ENCODE measurements at places on chromosomes 16 and 17.

- DNase-seq = no peak
These were observed 14.0 kb downstream of the RPGRIP1L start for GRCh38 chr16:53689636-53690035.

DNA sequence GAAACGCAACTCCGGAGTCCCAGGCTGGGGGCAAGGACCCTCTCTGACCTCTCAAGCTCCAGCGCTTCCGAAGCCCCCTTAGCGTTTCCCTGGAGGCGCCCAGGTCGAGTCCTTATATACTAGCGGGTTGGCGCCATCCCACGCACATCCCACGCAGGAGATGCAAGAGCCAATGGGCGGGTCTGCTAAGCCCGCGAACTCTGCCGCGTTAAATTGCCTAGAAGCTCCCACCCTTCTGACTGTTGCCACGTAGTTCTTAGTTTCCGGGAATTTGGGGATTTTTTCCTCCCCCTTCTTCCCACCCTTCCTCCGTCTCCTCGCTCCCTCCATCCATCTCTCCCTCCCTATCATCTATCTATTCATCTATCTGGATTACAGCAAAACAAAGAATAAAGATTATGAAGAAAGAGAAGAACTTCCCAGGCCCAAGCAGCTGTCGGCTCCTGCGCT, at the start of gene SLFN11:
SLFN11 (minus strand) TSS at position 88 of the 450 bp plus-strand sequence. CDS start 9,814 bp downstream, outside the sequence.
- peak; percentile 94 for DNase-seq

- DNase-seq = no peak
These were observed 2.5 kb upstream of the ARL6IP1 start for GRCh38 chr16:18803569-18804462.

- no peak for DNase-seq
These were observed 19.2 kb downstream of the SLC16A3 start for GRCh38 chr17:82247856-82248671.

DNA sequence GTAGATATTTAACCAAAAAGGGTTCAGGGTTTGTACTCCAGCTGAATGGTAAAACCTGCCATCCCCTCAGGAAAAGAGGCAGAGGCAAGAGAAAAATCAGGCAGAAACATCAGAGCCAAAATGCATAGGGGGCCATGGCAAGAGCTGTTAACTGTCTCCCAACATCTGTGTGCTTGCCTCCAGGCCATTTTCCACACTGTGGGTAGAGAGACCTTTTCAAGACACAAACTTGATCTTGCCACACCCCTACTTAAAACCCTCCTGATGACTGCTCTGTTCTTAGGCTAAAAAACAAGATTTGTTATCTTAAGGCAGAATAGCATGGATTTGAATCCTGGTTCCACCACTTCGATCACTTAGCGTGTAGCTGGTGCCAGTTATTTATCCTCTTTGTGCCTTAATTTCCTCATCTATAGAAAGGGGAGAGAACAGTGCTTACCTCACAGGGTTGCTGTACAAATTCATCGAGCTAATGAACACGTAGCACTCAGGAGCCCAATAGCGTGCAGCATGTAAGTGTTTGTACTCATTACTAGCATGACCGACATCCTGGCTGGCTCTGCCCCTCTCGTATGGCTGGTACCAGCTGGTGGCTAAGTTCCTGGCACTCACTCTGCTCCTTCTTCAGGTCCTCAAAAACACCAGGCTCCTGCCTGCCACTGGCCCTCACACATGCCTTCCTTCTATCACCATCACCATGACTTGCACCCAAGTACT, 25.8 kb downstream of the STAT3 start:
- DNase-seq = peak; percentile 93

DNA sequence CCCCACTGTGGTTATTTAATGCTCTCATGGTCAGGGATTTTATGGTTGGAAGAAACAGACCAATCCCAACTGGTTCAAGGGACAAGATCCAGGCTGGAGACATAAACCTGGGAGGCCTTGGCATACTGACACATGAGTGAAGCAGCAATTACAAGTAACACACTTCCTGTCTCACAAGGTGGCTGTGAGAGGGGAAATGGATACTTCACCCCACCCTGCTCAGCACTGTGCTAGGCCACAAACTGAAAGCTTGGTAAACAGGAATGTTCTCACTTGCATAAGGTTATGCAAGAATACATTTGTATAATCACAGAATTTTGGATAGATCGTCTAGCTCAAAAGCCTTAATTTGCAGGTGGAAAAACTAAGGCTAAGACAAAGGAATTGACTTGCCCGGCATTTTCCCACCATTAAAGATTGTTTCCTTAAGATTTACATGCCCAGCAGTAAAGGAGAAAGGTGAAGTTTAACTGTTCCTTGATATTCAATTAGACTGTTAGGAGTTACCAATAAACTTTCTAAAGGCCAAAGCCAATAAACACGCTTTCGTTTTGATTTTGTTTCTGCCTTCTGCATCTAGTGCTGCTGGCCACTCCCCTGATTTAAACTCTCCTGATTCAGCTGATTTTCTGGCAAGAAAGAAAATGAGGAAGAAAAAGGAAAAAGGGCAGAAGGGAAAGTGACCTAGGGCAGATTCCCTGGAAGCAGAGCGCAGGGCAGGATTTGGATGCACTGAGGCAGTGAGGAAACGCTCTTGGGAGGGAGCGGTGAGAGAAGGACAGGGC, 215.6 kb upstream of the CDH5 start:
- DNase-seq = no peak

DNA sequence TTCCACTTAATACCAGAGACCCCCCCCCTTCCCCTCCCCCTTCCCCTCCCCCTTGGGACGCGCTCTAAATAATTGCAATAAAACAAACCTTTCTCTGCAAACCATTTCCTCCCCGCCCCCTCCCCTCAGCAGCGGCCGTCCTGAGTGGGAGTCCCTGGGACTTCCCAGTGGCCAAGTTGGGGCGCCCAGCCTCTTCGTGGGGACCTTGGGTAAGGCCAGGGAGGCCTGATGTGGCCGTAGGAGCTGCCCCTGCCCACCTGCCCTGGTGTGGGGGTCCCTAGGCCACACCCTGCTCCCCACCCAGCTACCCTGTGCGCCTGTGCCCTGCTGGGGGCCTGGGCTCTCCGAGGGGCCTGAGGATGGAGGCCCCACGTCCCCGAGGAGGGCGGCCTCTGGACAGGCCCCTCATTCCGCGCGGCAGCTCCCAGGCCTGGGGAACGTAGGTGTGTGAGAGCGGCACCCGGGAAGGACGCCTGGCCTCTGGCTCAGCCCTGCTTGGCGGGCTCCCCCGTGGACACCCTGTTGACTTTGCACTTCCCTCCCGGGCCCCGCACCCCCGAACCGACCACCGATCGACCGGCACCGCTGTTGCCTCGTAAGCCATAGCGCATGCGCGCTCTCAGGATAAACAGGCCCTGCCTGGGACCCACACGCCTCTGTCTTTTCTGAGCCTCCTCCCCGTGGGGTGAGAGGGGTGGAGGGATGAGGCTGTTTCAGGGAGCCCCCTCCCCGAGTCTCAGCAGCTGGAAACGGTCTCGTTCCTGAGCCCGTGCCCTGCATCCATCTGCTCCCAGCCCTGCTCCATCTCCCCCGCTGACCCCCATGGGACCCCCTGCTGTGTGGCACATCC, 9.0 kb downstream of the NTHL1 start:
- DNase-seq = no peak
